Lower leg skin (tissue), 4 donors: ENCODE measurements at places on chromosomes 11 and 22.

GRCh38 chr11:60390419-60390818 lies 5.8 kb upstream of the MS4A14 start:
- DNase-seq = no peak

DNA sequence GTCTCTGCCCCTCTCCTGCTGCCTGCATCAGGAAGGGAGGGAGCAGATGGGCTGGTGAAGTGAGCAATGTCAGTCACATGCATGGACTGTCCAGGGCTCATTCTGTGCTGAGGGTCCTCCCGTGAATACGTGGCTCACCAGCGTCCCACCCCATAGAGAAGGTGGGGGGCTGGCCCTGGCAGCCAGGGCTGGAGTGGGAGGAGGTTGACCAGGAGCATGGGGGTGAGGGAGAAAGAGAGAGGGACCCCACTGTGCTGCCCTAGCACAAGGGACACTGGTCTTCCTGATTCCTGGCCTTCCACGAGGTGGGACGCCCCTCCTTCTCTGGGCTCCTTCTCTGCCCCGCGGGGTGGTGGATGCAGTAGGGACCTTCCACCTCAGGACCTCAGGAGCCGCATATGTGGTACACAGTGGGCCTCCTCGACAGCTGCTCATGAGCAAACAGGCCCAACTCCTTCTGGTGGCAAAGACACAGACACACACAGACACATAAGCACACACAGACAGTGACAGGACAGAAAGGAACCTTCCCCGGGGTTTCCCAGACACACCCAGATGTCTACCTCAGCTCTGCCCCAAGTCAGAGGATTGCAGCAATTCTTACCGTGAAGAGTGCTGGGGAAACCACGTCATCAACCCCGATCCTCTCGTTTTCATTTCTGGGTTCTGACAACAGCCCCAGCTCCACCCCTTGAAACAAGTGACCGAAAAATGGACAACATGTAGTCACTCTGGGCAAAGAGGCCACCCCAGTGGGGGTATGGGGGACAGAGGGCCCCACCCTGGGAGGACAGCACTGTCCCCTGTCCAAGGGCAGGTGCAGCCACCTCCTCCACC lies 3.6 kb upstream of the APOBEC3A start:
- DNase-seq = no peak

DNA sequence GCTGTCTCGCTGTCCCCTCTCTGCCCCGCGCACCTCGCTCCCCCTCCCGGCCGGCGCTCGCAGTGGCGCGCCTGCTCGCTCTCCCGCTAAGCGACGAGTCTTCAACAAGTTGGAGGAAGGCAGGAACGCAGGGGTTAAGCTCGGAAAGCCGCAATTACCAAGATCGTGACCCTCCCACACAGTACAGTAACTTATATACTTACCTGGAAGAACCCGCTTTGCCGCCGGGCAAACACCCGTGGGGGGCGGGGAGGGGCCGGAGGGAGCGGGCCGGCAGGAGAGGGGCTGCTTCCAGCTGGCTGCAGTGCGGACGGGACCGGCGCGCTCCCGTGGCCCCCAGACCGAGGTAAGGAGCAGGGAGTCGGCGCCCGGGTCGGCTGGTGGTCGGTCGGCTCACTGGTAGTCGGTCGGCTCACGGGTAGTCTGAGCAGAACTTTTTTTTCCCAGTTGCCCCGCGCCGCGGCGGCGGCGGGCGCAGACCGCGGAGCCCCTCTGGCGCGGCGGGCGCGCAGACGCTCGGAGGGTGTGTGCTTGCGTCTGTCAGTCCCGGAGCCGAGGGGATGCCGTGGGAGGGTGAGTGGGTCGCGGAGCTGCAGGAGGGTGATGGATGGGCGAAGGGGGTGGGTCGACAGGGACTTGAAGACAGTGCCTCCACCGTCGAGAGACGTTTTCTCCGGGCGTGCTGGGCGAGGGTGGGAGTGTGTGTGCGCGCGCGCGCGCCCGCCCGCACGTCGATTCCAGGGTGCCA lies 101.2 kb upstream of the HSD17B12 start:
- no peak for DNase-seq

DNA sequence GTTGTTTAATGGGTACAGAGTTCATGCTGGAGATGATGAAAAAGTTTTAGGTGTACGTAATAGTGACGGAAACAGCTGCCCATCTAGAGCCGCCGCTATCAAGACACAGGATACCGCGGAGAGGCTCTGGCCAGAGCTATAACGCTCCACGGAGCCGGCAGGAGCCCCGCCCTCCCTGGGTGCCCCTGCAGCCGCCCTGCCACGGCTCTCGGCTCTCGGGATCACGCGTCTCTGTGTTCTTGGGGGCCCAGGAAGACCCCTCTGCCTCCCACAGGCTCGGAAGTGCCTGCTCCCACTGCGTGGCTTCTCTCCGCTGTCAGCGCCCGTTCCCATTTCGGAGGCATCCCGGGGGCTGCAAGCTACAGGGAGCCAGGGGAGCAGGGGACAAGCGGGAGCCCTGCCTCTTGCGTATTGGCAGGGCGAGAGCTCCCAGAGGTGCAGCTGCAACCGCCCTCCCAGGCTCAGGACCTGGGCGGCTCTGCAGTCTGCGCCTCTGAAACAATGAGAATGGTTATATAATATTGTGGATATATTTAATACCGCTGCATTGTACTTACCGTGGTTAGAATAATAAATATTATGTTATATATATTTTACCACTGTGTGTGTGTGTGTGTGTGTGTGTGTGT lies 13.7 kb downstream of the GLYATL2 start:
- no peak for DNase-seq

DNA sequence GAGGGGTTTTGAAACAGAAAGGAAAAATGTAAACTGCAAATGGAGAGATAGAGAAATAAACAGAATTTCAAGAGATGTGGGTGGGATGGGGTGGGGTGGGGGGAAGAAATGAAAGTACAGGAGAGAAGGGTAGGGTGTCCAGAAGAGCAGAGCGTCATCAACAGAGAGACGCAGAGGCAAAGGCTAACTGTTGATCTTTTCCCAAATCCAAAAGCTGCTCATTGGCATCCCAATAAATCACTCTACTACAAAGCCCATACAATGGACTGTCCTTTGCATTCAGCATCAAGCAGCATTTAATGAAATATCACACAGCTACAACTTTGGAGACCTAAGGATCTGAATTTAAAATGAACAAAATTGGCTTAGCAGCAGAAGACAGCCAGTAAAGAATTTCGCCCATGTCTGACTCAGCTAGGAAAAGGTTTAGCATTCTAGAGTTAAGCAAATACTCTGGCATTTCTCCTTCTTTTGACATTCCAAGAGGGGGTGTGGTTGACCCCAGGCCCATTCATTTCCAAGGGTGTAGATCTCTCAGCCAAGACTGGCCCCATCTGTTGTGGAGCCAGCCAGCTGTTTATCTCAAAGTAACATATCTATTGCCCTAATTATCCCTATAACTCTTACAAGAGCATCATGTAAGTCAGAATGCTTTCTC lies 1.5 kb downstream of the RAB30 start:
- no peak for DNase-seq

GRCh38 chr11:19598456-19598855 lies 114.2 kb upstream of the NAV2 start:
- no peak for DNase-seq

DNA sequence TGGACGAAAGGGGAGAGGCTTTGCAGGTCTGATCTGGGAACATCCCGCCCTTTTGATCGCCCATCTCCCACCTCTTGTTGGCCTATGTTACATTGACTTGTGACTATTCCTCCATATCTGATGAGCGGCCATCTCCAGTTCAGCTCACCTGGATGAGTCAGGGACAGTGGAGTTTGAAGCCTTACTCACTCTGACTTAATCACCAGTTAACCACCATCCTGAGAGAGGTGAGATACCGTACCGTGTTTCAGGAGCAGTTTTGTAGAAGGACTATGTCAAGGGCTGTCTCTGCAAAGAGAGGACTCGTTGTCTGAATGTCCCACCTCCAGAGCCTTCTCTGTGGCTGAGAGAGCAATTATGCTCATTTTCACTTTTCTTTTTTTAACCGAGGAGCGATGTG lies 771.7 kb downstream of the NTM start:
- no peak for DNase-seq

GRCh38 chr11:33898957-33899356 lies 7.1 kb upstream of the LMO2 start:
- DNase-seq = no peak

- no peak for DNase-seq
These were observed 324.7 kb downstream of the CASP12 start for GRCh38 chr11:104573441-104573990.

DNA sequence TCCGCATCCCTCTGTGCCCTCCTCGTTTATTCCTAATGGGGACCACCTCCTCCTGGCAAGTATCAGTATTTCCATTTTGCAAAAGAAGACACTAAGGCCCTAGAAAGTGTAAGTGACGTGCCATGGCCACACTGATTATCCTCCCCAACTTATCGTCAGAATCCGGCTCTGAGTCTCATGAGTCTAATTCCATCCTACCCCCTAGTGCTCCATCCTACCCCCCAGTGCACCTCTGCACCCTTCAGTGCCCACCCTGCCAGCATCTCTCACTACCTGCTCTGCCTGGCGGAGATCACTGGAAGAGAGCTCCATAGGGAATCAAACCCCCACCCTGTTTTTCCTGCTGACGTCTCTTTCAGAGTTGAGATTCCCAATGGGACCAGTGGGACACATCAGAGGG lies 31.8 kb downstream of the PRDM11 start:
- peak; percentile 58 for DNase-seq

DNA sequence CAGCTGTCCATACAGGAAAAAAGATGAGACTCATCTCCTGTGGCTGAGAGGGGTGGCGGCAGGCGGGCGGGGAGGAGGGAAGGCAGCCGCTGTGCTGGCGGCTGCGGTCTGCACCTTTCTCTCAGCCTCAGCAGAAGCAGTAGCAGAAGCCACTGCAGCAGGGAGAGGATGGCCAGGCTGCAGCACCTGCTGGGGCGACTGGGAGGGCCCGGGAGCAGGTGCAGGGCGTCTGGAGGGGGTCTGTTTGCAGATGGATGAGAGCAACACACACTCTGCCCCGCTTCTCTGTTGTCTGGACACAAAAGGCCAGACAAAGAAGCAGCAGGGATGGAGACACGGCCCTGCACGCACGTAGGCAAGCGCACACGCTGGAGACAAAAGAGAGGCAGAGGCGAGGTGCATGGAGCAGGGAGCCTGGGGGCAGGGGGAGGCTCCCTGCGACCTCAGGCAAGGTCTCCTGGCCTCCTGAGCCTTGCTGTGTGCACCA lies 9.3 kb upstream of the MIAT start:
- DNase-seq = no peak

DNA sequence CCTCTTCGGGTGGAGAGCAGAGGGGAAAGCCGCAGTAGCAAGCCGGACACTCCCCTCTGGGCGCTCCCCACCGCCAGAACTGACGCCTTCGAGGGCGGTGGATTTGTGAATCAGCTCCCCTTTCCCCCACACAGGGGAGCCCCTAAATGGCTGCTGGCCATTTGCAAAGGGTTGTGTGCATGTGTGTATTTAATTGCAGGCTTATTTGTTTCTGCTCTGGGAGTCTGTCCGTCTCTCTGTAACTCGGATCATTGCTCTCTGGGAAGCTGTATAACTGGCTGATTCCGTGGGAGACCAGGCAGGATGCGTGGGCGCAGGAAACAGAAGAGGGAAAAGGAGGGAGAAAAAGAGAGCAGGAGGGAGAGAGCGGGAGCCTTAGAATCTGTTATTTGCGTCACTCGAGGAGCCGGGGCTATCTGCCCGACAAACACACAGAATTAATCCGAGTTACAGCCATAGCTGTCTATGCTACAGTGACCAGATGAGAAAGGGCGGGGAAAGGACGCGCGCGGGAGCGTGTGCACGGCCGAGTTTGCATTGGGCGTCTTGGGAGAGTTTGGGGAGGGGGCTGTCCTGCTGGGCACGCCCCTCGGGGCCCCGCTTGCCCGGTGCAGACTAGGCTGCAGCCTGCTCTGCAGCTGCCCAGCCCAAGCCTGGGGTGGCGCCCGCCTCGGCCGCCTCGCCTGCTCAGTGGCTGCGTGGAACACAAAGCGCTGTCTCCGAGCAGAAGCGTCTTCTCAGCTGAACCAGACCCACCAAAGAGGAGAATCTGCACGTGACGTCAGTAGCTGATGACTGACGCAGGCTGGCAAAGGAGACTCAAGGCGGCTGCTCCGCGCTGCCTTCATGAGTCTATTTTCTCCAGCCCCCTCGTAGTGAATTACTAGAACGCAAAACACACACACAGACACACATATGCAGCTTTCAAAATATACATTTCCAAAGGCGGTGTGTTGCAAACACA lies 105.3 kb upstream of the HSD17B12 start:
- DNase-seq = no peak

DNA sequence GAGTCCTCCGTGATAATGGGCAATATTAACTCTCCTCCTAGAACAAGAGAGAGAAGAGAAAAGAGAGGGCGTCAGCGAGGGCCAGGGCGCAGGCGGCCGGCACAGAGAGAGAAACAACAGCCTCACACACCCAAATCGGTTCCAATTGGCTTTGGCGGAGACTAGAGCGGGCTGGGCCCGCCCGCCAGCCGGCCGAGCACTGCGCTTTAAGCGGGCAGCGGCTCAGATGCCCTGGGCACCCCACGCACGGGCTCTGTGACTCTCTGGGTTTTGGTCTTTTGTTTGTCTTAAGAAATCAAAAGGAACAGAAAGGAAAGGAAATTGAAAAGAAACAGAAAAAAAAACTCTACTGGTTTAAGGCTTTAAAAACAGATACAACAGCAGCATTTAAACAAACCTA lies 17.0 kb downstream of the SLC22A12 start:
- no peak for DNase-seq

DNA sequence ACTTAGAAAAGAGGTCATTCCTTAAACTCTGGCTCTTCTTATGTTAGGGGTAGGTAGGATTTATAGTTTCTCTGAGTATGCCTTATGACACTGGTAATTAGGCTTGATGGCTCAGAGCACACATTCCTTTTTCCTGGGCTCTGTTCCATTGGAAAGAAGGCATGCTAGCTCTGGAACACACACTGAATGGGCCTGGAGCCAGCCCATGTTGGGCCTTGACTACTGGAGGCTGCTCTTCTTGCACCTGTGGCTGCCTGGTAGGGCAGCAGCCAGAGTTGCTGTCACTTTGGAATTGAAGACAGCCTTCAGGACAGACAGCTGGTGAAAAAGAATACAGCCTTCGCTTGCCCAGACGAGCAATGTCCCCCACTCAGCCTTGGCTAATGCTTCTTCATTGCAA lies 18.2 kb downstream of the MCAM start:
- no peak for DNase-seq
